Esophagus muscularis mucosa (tissue), 4 donors: ENCODE measurements at places on chromosomes 3 and 15. TPM values are rescaled to one million over a fixed set of nuclear protein-coding genes. Genes with fewer than 3 reads are reported as not detected.

- no peak for DNase-seq
Observed at GRCh38 chr15:65323071-65323511, 18.6 kb downstream of the RNU5B-1 start.

DNA sequence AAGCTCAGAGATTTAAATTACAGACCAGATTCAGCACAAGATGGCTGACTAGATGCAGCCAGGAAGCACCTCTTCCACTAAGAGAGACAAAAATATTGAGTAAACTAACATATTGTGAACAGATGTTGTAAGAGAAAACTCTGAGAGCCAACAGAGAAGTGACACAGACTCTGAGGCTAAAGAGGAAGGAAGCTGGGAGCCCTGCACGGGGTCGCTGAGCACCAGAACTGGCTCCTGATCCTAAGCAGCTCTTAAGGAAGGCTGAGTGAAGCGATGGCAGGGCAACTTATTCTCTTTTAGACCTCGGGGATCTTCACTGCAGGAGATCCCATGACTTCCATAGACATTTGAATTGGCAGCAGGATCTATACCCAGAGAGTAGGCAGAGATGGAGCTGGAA lies 578.0 kb upstream of the GRM7 start:
- DNase-seq = no peak

- DNase-seq = peak; percentile 77
Observed at GRCh38 chr3:55897573-55898224, 410.6 kb upstream of the WNT5A start.

GRCh38 chr3:101513419-101513986 lies 491 bp upstream of the SENP7 start:
- no peak for DNase-seq

DNA sequence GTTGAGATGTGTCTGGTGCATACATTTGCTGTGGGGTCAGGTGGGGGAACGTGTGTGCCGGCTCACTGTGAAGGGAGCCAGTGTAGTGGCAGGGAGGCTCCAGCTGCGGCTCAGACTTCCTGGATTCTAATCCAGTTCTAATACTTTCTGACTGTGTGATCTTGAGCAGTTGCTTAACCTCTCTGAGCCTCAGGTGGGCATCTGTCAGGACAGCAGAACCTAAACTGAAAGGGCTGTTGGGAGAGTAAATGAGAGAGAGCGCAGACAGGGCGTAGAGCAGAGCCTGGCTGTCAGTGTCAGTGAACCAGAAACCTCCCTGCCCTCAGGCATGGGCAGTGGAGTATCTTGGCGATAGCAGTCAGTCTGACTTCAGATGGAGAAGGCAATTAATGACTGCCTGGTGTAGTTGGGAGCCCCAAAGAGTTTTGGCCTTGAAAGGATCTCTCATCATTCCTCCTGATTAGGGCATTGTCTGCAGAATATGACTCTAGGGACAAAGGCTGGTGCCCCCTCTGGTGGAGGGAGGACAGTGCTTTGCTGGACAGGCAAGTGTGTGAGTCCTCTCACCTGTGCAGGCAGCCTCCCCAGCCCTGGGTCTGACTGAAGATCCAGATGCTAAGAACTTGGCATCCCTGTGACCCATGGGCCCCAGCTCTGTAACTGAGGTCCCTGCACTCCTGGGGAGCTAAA lies 9.6 kb downstream of the KBTBD13 start:
- DNase-seq = no peak

DNA sequence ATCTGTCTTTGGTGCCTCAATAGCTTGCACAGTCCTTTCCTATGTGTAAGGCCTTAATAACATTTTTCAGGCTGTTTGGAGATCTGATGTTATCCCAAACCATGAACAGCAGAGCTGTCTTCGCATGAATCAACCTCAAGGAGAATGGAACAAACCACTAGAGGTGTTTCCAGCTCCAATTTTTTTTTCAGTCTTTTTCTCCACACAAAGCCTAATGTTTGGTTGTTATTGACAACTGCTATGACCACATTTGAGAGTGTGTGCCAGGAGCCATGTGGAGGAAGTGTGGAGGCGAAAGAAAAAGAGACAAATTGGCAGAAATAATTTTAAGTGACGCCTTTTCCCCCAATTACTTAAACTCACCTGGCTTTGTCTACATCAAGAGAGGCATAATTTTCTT lies 38.7 kb downstream of the RTP4 start:
- no peak for DNase-seq

DNA sequence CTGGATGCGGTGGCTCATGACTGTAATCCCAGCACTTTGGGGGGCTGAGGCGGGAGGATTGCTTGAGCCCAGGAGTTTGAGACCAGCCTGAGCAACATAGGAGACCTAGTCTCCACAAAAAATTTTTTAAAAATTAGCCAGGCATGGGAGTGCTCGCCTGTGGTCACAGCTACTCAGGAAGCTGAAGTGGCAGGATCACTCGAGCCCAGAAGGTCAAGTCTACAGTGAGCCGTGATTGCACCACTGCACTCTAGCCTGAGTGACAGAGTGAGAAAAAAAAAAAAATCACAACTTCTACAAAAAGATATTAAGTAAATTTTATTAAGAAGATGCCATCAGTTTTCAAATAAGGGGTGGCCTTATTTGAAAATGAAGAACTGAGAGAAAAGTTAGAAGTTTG lies 11.9 kb upstream of the PLA2G4D start:
- no peak for DNase-seq

DNA sequence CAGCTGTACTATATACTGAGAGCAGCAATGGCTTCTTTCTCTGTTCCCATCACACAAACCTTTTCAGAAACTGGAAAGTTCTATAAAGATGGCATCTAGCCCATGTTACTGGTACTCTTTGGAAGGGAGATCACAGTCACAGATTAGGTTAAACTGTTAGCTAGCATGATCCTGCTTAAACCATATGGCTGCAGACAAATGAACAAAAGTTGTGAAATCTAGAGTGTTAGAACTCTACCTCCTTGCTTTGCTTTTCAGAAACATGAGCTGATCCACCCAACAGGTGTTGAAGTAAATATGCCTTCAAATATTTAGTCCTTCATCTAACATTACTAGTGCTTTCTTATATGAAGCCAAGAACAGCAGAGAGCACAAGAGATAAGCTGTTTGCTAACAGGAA lies 102.6 kb downstream of the SNRK start:
- DNase-seq = no peak

DNA sequence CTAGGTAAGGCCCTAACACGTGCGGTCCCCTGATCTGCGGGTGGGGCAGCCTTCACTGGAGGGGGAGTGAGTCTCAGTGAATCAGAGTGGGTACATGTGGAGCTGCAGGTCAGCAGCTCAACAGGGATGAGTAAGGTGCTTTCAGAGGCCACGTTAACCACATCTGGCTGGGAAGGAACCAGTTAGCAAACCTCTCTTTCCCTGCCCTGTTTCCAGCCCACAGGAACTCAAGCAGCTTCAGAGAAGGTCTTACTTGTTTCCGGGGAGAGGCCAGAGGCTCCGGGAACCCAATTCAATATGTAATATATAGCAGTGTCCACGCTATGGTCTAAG lies 175.3 kb downstream of the XXYLT1 start:
- no peak for DNase-seq

- DNase-seq = no peak
Observed at GRCh38 chr3:97860364-97860763, 38.6 kb downstream of the CRYBG3 start.

DNA sequence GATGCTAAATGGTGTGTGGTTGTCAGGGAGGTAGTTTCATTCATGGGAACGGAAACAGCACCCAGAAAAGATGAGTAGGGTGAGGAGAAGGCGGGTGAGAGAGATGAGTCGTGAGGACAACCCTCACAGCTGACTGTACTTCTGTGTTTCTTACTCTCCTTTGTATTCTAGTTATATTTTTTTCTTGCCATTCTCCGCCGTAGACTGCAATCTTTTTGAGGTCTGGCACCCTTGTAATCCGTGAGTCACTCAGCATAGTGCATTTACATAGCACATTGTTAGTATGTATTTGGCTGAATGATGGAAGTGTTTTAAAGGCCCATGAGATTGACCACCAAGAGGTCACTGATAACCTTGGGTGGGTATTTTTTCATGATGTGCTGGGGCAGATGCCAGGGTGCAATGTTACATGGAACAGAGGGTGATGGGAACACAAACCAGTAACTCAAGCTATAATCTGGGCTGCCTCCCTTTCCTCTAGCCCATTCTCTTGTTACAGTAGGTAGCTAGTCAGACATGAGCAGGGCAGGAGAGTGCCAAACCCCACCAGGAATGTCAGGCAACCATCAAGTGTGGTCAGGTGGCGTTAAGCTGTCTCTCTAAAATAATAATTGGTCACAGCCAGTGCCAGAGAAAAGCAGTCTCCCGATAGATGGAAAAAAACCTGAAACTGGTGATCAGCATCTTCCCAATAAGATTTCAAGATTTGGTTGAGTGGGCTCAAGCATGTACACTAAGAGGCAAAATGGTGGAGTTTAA lies 18.8 kb upstream of the DGKG start:
- DNase-seq = no peak

DNA sequence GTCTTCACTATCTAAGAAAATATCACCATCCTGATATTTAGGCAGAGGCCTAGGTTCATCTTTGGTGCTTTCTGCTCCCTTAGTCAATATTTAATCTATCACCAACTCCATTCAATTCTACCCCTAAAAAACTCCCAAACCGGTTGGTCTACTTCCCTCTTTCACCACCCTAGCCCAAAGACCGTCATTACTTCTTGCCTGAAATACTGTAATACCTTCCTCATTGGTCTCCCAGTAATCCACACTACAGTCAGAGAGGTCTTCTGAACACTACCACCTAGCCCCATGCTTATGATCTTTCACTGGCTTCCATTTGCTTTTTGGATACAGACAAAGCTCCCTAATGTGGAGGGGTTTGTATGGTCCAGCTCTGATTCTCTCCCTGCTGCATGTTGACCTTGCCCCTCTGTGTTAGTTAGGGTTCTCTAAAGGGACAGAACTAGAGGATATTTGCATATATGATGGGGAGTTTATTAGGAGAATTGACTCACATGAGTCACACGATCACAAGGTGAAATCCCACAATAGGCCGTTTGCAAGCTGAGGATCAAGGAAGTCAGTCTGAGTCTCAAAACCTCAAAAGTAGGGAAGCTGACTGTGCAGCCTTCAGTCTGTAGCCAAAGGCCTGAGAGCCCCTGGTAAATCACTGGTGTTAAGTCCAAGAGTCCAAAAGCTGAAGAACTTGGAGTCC lies 36.4 kb upstream of the ATP2C1 start:
- no peak for DNase-seq

GRCh38 chr3:172991424-172991996 lies 149.5 kb downstream of the SPATA16 start:
- DNase-seq = no peak

The EIF4E3 gene
- 51.9 TPM for total RNA-seq

GRCh38 chr3:71047616-71048531 lies 535.7 kb downstream of the FOXP1 start:
- peak; percentile 3 for DNase-seq

The CIDEC gene
- total RNA-seq = 2.4 TPM
